ENCODE measurements at places on chromosomes 2 and 18.

DNA sequence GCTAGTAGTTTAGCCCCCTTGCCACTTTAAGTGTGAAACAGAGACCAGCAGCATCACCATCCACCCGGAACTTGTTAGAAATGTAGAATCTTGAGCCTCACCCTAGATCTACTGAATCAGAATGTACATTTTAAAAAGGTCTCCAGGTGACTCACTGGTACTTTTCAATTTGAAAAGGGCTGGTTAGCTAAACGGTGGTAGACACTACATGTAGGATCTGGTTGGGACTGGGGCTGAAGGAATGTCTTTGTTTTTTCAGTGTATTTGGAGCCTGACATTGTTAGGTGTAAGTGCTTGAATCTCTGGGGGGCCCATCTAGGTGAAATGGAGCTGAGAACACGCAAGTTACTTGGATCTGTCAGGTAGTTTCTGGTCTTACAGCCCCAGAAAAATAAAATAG, 44.0 kb upstream of the XPO1 start:
- no peak for DNase-seq

- no peak for DNase-seq
Measured at GRCh38 chr18:48796491-48797205, 154.1 kb downstream of the SMAD7 start.

GRCh38 chr2:146271131-146271831, 1573.5 kb upstream of the ACVR2A start:
- no peak for DNase-seq

- DNase-seq, result no peak
Measured at GRCh38 chr2:205915130-205915524, 170.8 kb downstream of the INO80D start.

DNA sequence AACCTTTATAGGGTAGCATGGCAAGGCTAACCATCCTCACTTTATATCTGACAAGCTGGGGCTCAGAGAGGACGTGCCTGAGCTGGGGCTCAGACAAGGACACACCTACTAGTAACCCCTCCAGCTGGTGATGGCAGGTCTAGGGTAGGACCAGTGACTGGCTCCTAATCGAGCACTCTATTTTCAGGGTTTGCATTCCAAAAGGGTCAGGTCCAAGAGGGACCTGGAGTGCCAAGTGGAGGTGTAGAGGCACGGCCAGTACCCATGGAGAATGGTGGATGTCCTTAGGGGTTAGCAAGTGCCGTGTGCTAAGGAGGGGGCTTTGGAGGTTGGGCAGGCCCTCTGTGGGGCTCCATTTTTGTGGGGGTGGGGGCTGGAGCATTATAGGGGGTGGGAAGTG, 1.2 kb upstream of the DES start:
- DNase-seq, result no peak

DNA sequence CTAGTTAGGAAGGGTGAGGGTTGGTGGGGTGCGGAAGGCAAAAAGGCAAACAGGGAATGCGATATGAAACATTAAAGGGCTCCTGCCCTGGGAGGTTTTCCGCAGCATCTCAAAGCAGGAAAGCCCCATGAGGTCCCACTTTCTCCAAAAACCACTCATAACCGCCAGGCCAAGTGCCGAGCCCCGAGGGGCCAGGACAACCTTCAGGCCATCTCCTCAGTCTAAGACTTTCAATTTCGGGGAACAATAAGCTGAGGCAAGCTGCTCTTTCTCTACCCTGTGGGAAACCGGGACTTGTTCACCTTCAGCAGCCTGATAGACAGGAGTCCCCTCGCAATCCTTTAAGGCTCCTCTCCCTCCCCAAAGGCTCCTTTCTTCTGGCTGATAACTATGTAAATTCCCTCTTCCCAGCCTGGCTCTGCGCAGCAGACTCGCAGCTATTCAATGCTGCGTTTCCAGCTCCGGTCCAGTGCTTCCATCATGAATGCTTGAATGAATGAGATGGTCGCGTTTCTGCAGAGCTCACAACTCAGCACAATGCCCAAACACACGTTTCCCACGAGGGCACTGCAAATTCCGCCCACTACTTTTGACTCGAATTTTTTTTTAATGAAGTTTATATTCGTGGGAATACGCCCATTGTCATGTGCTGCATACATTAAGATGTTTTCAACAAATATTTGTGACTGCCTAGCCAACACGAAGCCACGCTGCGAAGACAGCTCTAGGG, 1.4 kb downstream of the LAMA1 start:
- DNase-seq, result no peak
